ENCODE measurements at places on chromosomes 4 and X.

DNA sequence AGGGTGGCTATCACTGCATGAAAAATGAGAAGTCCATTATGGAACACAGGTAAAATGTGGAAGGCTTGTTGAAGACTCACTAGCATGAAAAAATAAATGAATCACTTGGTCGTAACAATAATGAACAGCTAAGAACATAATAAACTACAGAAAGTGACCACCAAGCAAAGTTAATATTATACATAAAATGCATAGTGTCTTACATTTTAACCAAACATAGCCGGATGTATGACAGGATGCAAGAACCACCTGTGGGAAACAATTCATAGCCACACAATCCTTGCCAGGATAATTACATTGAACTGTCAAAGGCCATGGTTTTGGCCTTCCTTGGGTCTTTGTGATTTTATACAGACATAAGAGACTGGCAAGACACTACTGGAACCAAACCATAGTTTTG lies 81.9 kb upstream of the ATXN3L start:
- no peak for DNase-seq

- no peak for DNase-seq
Observed at GRCh38 chrX:43121637-43122036, 343.7 kb upstream of the PPP1R2C start.

- DNase-seq: no peak
Observed at GRCh38 chr4:156811286-156811685, 160.3 kb downstream of the PDGFC start.

DNA sequence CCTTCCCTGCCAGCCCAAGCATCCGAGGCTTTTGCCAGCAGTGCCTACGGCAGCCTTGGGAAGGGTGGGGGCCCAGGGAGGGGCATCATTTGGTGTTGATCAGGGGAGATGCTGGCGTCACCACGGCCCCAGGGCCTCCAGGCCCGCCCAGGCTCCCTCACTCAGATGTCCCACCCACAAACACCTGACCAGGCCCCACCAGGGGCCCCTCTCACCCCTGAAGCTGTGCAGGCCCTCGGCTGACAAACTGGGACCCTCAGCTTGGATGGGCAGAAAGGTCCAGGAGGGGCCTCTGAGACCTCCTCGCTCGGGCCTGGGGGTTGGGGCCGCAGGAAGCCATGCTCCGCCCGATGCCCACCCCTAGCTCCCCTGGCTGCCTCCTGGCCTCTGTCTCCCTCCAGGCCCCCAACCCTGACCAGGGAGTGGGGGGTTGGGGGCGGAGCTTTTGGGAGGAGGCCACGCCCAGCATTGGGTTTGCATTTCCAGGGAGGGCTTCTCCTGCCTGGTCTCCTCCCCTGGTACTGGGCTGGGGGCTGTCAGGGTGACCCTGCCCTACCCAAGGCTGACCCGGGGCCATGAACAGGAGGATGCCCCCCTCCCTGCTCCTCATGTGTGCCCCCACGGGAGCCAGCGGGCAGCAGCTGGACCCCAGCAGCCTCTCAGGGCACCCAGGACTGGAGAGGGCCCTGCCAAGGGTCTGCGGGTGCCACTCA lies 33.4 kb upstream of the SPON2 start:
- no peak for DNase-seq

DNA sequence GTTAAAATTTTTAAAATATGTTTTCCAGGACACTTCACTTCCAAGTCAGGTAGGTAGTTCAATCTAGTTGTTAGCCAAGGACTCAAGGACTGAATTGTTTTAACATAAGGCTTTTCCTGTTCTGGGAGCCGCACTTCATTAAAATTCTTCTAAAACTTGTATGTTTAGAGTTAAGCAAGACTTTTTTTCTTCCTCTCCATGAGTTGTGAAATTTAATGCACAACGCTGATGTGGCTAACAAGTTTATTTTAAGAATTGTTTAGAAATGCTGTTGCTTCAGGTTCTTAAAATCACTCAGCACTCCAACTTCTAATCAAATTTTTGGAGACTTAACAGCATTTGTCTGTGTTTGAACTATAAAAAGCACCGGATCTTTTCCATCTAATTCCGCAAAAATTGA lies 49.7 kb downstream of the XIAP start:
- no peak for DNase-seq

GRCh38 chrX:40272776-40273175 lies 175.0 kb upstream of the BCOR start:
- DNase-seq: no peak

DNA sequence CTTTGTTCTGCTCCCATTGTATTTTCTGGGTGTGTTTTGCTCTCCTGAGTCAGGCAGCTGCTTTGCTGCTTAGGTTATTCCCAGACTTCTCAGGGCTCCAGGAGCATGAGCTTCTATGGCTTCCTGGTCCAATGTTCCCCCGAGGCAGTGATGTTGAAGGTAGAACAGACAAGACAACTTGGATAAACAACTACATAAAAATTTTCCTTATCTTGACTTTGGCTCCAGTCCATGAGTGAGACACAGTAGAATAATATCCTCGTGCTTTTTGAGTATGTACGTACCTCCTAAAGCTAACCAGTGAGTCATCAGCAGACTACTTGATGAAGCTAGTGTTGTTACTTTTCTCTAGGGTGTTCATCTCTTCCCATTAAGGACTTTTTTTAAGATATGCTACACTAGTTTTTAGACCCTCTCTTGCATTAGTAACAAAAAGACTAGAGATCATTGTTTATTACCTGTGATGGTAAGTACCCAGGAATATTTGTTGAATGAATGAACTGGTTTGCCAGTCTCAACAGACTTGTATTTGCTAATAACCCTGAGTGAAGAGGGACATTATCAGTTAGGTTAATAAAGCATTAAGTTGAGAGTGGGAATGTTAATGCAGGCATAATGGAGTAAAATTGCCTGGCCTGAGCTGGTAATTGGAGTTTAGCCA lies 131.9 kb downstream of the FHIP1A start:
- no peak for DNase-seq

DNA sequence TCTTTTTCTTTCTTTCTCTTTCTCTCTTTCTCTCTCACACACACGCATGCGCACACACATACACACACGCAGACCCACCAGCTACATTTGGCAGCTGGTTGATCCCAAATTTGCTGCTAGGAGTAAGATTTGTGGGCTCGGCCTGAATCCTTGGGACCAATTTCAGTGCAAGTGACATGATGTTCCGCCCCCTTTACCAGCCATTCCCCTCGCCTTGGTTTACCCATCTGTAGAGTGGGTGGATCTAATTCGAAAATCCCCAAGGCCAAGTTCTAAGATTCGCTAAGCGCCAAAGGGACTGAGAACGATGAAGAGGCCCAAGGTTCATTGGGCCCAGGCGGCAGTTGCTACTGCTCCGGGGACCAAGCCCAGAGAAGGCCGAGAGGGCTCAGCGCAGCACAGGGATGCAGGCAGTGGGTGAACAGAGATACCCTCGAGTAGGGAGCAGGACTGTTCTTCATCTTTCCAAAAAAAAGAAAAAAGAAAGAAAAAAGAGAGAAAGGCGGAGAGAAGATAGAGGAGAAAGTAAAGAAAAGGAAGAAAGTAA lies 5.8 kb downstream of the NKX3-2 start:
- no peak for DNase-seq

DNA sequence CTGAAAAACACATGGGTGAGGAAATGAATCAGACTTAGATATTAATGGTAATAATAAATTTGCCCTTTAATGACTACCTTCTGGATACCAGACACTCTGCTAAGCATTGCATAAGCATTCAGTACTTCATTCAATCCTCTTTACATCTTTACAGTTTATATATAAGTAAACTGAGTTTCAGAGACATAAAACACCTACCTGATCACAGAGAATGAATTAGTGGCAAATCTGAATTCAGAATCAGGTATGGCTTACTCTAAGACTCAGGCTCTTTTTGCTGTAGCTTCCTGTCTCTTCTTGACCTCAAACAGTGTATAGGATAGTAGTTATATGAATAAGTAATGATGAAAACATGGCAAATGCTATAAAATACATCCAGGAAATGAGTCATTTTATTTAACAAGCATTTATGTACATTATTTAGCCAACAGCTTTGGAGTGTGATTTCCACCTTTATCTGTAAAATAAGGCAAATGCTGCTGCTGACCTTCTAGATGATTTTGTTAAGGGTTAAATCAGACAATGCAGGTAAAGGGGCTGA lies 83.9 kb downstream of the VEGFC start:
- DNase-seq: no peak

DNA sequence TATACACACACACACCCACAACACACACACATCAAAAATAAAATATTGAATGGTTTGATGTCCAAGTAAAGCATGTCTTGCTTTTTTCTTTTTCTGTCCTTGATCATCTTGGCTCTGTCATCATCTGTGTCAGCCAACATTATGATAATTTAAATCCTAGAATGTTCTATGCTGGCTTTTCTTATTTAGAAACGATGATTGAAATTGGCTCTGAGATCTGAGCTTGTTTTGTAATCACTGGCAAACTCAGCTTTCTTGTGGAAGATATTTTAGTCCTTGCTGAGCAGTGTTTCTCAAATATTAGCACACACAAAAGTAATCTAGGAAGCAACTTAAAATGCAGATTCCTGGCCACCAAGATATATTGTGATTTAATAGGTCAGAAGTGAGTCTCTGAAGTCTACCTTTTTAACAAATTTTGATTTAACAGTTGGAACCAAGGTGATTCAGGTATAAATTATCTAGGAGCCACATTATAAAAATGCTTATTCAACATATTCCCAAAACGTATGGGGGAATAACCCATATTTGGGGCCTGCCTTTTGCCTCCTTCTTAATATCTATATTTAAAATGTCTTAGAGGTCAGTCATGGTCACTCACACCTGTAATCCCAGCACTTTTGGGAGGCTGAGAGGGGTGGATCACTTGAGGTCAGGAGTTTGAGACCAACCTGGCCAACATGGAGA lies 24.0 kb upstream of the DSPP start:
- no peak for DNase-seq

GRCh38 chr4:101018836-101019235 lies 328.5 kb downstream of the PPP3CA start:
- DNase-seq: no peak

GRCh38 chr4:28278676-28279075 lies 1418.0 kb downstream of the STIM2 start:
- no peak for DNase-seq

GRCh38 chr4:123255971-123256370 lies 140.6 kb upstream of the SPRY1 start:
- no peak for DNase-seq

DNA sequence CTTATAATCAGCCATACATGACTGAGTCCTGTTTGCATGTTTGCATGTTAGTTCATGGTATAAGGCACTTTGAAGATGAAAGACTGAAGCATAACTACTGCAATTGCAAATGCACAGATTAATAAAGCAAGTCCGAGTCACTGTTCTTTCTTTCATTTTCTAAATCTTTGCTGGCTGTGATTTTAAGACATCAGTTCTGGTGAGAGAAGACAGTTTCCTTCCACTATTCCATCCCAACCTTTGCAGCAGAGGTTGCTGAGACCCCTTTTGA lies 28.3 kb downstream of the RASL11B start:
- DNase-seq: no peak

DNA sequence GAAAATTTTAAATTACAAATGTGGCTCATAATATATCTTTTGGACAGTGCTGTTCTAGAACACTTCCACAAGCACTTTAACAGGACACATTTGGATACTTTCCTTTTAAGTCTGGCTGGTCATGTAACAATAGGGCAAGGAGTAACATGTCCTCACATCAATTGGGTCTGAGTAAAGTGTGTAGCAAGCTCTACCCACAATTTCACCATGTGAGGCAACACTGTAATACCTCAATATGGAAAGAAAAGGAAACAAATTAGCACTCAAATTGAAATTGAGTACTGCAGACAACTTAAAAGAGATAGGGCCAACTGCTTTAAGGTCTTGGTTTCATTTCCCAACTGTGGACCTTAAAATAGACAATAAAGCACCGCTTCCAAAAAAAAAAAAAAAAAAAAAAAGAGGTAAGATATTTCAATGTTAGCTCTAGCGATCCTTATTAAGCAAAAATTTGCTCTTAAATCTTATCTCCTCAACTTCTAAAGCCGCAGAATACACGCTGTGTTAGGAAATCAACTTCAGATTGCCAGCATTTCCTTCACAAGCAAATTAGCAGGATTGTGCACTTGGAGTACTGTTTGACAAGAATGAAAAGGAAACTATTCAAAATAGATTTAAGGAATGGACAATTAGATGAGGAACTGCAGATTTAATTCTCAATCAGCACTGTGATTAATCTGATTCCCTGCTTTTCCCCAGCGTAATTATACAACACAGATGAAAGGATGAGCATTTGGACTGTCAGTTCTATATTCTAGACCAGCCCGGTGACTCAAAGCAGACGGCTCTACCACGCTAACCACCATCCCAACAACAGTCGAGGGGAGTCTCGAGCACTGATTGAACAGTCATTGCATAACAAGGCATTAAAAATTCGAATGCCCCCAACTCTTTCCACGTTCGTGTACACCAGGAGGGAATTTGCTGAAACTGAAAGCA lies 1.6 kb downstream of the CASK start:
- no peak for DNase-seq

DNA sequence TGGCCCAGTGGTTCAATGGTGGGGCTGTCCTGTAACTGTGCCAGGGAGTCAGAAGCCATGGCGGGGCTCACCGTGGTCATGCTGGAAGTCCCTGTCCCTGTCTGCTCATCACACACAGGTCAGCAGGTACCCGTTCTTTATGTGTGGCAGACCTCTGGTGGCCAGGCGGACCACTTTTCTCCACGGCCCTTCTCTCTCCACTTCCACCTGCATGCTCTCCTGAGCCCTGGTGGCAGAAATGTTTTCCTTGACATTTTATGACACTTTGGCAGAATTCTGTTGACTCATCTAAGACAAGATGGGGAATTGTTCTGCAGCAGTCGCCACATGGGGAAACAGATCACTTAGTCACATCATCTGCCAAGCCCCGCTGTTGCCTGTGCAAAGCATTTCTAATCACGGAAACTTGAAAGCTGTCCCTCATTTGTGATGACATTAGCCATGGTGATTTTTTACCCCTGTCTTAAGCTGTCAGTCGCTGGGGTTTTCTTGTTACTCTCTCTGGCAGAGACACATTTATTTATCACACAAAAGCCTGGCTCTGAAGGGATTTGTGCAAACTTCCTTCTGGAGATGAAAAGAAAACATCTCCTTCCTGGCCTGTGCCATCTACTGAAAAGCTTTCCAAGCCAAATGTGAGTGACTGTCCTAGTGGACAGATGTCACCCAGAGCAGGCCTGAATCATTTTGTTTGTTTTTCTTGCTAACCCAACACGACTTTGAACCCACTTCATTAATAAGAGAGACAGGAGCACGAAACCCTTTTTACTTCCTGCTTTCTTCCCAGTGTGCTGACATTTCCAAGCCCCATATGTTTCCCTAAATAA lies 38.8 kb upstream of the STIM2 start:
- DNase-seq: no peak

DNA sequence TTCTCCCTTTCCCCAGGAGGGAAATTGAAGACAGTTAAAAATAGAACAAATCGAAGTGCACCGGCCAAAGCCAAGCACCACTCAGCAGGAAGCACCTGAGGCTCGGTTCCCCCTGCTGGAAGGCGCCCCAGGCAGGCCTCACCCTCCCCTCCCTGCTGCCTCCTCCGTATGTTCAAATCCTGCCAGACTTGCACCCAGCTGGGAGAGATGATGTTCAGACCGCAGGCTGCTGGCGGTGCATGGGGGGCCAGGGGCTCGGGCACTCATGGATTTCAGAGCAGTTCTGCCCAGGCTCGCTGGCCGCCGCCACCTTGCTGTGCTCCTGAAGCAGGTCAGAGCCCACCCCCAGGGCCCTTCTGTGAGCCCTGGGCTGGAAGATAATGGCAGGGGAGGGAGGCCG lies 91.4 kb downstream of the DCTD start:
- no peak for DNase-seq
